ENCODE measurements at places on chromosomes 7 and 10. TPM values are rescaled to one million over a fixed set of nuclear protein-coding genes. Genes with fewer than 3 reads are reported as not detected.

- no peak for DNase-seq
These were observed 415.1 kb upstream of the C7orf33 start for GRCh38 chr7:148175512-148175911.

GRCh38 chr10:35895331-35895730, 253.2 kb upstream of the FZD8 start:
- DNase-seq = no peak

DNA sequence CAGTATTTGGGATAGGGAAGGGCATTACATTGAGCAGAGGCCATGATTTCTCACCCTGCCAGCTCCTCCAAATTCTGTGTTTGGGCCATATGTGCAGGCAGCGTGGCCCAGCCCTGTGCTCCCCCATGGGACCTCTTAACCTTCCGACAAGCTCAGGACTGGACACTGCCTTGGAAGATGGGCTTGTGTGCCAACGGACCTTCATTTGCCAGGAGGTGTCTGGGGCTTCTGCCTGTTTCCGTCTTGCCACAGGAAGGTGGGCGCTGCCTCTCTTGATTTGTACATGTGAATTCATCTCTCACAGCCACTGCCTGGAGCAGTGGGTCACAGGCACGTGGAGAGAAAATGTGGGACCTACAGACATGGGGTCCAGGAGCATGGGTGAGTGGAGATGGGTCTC, 272.6 kb downstream of the CCSER2 start:
- no peak for DNase-seq

DNA sequence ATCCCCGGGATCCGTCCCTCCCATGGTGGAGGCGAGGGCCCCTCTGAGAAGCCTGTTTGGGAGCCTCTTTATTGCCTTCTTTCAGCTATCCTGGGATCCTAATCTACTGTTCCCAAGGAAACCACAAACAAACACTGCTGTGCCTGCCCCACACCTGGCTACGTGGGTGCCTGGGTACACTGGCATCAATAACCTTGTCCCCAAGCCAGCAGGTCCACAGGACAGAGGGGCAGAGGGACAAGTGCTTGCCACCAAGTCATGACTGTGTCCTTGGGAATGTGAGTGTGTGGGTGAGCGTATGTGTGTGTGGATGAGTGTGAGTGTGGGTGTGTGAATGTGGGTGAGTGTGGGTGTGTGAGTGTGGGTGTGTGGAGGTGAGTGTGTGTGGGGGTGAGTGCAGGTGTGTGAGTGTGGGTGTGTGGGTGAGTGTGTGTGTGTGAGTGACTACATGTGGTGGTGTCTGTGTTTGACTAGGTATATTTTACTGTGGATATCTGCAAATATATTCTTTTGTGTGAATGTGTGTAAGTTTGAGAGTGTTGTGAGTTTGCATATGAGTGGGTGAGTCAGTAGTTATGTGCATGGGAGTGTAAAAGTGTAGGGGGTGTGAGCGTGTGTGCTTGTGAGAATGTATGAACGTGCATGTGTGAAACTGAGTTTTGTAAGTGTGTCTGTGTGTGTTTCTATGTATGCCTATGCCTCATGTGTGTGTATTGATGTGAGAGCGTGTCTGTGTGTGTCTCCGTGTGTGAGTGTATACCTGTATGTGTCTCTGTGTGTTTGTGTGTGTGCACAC, 96.1 kb downstream of the TNS3 start:
- DNase-seq = no peak

- no peak for DNase-seq
These were observed 110.4 kb downstream of the RBM20 start for GRCh38 chr10:110754375-110755105.

CLDN3 gene
- total RNA-seq = 0.07 TPM

ZNF485 gene
- total RNA-seq = 2.0 TPM

LRGUK gene
- 0.07 TPM for total RNA-seq

CACNA2D1 gene
- total RNA-seq = 61.4 TPM

Measured in pulmonary artery endothelial cell (primary cell).